ENCODE measurements at places on chromosomes 2 and 18.

- no peak for DNase-seq
Measured at GRCh38 chr2:84900971-84901370, 4.5 kb upstream of the TMSB10 start.

DNA sequence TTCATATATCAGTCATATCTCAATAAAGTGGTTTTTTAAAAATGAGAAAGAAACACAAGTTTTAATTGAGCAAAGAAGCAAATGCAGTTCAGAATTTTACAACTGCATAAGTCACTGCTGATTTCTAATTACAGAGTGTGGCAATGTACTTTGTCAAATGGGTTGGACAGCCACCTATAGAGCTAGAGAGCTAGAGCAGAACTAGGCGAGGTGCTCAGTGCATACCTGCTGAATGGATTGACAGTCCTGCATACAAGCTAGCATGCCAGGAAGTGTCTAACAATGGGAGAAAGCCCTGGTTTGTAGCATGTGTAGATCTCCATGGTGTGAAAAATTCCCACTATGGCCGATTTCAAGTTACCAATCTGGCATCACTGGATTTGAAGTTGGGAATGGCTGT, 106.3 kb upstream of the CDCA7 start:
- DNase-seq, result no peak

DNA sequence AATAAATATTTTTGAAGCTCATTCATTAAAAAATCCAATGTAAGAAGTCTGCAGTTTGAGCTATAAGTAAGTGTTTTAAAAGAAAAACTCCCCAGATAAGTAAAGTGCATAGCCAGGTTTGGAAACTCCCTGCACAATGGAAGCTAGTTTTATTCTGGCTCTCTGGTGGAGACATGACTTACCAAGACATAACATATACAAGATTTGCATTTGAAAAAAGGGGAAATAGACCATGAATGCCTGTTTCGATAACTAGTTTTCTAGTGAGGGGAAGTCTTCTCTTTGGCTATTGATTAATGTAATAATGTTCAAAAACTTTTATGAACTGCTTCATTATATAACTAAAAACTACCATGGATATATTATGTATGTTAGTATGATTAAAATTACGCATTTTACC, 435.2 kb downstream of the ARHGAP15 start:
- no peak for DNase-seq

GRCh38 chr2:224666951-224667553, 49.1 kb downstream of the CCDC195 start:
- DNase-seq, result no peak

DNA sequence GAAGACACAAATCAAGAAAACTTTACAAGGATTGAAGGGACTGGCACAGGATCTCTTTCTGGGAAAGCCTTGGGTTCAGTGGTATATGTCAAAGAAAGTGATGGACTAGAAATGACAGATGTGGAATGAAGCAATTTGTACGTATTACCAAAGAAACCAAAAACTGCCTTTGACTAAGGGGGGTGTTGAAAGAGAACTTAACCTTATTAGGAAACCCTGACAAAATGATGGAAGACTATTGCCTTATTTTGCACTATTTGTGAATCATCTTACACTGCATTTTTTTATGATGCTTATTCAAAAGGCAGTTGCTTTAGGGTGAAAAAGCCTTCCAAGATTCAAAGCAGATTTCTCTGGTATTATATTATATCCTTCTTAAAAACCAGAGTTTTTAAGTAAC, 4.0 kb downstream of the TSGA10 start:
- no peak for DNase-seq

- no peak for DNase-seq
Measured at GRCh38 chr2:28764909-28765711, 13.5 kb downstream of the PPP1CB start.

Measured in foreskin melanocyte (primary cell).